ENCODE measurements at places on chromosomes 4 and X. TPM values are rescaled to one million over a fixed set of nuclear protein-coding genes. Genes with fewer than 3 reads are reported as not detected.

The FAM53A gene
- polyA plus RNA-seq: 2.5 TPM

DNA sequence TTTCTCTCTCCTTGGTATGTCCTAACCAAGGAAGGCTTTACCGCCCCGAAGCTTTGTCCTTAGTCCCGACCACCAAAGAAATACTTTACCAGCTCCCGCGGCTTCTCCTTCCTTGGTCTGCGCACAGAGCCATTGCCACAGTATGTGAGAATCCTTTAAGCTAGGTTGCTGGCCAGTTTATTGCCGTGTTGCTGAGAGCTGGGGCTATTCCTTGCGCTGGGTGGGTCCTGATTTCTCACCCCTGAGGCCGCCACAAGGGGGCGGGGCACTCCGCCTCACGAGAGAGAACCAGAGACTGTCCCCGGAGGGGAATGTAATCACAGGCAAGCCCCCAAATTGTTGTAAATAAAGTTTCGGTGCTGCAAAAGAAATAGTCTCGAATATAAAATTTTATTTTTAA is 331.0 kb upstream of the PCDH10 start:
- no peak for DNase-seq

The MAMLD1 gene
- 6.8 TPM for polyA plus RNA-seq

The ATP5ME gene
- 221 TPM for polyA plus RNA-seq

Measured in renal pelvis (tissue), 12 donors.